ENCODE measurements at places on chromosomes 16 and 17.

DNA sequence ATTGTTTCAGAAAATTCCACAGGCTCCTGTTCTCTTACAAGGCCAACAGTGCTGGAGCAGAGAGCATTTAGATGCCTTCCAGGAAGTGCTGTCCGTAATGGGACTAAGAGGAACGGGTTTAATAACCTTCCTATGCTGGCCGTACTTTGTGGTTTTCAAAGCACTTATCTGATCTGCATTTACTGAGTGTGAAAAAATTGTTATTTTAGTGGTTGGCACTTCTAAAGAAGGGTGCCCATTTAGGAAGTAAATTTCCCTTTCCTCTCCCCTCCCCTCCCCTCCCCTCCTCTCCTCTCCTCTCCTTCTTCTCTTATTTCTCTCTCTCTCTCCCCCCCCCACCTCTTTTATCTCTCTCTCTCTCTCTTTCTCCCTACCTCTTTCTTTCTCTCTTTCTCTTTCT lies 72.0 kb upstream of the DNAJA2 start:
- peak; percentile 62 for DNase-seq

DNA sequence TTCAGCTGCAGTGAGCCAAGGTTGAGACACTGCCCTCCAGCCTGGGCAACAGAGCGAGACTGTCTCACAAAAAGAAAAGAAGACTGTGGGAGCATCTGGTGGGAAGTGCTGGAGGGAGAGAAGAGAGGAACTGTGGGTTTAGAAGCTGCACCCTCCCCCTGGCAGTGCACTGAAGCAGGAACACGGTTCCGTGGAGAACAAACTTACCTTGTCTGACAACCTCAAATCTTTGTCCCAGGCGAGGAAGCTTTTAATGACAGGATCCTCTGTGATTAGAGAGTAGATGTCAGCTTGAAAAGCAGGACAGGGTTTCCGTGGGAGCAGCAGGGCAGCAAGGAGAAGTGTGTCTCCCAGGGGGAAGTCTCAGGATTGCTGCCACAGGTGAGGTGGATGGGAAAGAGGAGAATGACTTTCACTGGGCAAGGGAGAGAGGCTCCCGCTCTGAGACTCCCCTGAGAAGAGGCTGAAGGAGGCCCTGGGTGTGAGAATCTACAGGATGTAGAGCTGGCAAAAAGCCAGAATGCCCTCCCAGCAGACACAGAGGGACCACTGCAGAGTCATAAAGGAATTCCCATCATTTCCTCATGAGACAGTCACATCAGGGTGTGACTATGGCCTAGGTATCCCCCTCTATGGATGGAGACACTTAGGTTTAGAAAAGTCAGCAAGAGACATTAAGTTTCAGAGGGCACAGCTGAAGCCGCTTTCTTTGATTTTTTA lies 22.9 kb downstream of the PRR11 start:
- DNase-seq = no peak

DNA sequence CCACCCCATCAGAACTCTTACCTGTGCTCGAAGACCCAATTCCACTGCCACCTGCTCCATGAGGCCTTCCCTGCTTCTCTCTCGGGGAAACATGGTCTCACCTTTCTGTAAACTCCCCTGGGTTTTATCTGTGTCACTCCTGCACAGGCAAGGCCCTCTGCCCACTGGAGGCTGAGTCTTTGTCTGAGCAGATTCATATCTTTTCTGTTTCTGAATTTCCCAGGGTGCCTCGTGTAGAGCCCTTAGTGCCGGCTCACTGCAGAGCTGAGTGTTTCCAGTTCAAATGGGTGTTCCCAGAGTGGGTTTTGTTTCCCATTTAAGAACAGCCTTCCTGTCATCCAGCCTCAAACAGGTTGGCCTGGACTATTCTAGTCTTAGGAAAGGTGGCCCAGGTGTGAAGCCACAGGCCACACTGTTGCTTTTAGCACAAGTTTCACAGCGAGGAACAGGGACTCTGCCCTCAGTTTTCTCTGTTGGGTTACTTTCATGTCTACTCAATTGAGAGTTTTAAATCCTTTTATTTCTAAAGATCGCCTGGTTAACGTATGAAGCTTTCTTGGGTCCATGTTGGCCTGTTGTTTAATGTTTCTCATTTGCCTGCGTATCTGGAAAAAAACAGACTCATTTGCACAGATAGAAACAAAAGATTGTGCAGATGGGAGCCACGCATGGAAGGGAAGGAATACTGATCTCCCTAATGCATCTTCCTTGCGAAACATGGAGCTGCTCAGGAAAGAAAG lies 228.7 kb downstream of the MSI2 start:
- DNase-seq = no peak

DNA sequence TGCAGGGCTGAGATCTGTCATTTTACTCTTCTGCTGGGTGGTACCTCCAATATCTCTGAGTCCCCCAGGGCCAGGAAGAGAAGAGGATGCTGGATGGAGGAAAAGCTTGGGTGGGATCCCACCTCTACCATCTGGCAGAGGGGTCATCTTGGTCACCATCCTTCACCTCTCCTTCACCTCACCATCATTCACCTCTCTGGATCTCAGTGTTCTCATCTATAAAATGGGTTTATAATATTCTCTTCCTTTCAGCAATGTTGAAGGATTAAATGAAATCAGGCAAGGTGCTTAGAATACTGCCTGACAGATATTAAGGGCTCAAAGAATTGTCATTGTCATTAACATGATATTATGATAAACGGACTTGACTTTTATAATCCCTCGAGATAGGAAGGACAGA lies 195.8 kb downstream of the SNX29 start:
- DNase-seq = no peak

DNA sequence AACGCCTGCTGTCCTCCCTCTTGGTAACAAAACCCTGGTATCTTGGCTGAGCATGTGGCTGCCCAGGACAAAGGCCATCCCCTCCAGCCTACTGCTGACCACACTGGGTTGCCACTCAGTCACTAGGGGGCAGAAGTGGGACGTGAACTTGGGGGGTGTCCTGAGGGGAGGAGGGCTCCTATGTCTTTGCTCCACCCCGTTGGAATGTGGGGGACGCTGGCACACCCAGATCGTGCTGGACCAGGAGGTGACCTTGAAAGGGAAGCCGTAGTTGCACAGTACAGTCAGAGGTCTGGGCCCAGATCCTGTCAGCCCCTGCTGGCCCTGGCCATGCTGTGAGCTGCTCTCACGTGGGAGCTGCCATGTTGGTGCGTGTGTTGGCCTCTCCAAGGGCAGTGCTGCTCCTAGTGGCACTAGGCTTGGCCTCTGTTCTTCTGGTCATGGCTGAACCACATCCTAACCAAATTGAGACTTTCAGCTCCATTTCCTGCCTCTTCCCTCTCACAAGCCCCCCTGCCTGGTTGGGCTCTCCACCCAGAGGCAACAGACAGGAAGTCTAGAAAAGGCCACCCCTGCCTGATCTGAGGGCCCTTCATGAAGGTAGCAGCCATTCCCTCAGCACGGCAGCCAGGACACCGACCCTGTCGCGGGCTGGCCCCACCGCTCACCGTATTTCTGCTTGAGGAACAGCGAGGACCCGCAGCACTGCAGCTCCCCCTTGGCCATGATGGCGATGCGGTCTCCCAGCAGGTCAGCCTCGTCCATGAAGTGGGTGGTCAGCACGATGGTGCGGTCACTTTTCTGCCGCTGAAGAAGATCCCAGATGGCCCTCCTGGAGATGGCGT lies 29.0 kb upstream of the RNPS1 start:
- DNase-seq = peak; percentile 56

DNA sequence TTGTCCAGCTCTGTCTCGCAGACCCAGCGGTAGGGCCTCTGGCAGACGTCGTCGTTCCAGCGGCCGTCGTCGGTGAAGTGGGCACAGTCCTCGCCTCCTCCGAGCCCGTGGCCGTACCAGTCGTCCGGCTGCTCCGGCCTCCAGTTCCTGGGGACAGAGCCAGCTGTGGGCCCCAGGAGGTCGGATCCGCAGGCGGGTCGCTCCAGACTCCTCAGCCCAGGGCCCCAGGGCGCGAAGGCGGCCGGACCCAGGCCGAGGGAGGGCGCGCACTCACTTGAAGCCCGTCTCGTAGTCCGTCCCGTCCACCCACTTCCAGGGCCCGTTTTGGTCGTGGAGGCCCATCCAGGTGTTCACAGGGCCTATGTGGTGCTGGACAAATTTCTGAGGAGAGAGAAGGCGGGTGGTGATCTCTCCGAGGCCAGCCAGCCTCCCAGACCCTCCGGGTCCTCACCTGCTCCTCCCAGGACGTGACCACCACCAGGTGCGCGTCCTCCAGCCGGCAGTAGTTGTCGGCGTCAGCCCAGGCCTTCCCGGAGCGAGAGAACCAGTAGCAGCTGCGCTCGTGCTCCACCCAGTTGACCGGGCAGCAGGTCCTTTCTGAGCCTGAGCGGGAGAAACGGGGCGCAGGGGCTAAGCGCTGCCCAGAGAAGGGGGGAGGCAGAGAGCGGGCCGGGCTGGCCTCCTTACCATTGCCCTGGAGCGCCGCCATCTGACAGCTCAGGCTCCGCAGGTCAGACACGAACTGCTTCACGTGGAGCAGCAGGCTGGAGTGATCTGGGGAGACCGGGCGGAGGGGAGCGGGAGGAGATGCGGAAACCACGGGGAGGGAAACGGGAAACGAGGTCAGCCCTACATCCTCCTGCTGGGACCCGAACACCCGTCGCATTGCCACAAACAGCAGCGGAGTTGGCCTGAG lies 5.2 kb downstream of the ASGR1 start:
- no peak for DNase-seq

DNA sequence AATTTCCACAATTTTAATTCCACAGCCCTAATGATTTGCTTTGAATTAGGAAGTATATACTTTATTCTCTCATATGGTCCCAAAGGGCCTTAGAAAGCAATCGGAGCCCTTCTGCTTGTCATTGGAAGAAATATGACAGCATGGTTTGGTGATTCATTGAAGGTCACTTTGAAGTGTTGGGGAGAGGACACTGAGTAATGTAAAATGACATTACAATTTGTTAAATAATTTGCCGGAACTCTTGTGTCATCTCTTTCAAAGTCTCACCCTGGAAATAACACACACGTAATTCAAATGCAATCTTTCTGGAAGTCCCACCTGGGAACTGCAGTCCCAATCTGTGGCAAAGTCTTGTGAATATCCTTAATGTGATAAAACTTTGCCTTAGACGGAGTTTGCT lies 59.8 kb downstream of the BMERB1 start:
- no peak for DNase-seq

GRCh38 chr17:12940699-12941098 lies 77.1 kb downstream of the ELAC2 start:
- no peak for DNase-seq

DNA sequence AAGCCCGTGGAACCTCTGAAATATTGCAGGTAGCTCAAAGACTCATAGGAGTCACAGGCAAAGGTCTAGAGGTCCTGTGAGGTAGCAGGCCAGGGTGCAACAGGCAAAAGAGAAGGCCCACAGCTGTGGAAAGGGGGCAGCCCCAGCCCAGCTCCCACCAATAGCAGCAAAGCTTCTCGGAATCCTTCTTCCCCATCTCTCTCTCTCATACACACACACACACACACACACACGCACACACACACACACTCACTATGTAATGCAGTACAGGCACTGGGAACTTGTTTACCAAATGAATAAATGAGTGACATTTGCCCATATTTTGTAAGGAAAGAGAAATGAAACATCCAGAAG lies 16.8 kb upstream of the SUPT4H1 start:
- DNase-seq = no peak

GRCh38 chr16:591892-592517 lies 2.1 kb downstream of the RAB40C start:
- no peak for DNase-seq

GRCh38 chr16:17936766-17937402 lies 399.7 kb downstream of the NPIPA8 start:
- no peak for DNase-seq

GRCh38 chr17:13008461-13008860 lies 9.4 kb downstream of the ELAC2 start:
- no peak for DNase-seq

DNA sequence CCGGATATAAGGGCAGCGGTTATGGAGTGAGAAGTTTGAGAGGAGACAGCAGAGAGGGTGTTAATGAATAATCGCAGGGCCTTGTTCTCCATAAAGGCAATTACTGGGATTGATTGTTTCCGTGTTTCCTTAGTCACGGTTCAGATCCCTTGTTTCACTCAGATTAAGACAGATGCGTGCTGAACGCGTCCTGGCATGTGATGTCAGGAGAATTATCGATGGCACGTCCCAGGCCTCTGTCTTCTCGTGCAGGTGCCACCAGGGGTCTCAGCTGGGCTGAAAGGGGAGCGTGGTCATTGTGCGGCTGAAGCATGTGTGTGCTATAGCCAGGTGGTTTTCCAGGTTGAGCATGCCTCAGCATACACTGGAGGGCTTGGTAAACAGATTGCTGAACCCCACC lies 142.4 kb upstream of the NOL11 start:
- no peak for DNase-seq

DNA sequence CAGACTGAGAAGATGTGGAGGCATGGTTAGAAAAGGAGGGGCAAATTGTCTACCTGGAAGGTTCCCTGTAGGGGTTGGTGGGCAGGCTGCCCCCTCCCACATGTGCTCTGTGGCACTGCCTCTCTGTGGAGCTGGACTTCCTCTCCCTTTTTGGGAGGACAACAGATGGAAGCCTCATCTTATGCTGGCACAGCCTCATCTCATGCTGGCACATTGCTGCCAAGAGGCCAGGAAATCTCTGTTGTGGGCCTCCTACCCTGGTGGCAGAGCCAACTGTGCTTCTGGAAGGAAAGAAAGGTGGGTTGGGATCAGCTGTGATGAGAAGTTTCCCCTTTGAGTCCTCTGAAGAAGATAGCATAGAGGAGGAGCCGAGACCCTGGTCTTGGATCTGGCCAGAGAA lies 19.7 kb upstream of the BRD7 start:
- no peak for DNase-seq

- DNase-seq = no peak
Observed at GRCh38 chr17:17768424-17769088, 68.2 kb downstream of the SREBF1 start.

DNA sequence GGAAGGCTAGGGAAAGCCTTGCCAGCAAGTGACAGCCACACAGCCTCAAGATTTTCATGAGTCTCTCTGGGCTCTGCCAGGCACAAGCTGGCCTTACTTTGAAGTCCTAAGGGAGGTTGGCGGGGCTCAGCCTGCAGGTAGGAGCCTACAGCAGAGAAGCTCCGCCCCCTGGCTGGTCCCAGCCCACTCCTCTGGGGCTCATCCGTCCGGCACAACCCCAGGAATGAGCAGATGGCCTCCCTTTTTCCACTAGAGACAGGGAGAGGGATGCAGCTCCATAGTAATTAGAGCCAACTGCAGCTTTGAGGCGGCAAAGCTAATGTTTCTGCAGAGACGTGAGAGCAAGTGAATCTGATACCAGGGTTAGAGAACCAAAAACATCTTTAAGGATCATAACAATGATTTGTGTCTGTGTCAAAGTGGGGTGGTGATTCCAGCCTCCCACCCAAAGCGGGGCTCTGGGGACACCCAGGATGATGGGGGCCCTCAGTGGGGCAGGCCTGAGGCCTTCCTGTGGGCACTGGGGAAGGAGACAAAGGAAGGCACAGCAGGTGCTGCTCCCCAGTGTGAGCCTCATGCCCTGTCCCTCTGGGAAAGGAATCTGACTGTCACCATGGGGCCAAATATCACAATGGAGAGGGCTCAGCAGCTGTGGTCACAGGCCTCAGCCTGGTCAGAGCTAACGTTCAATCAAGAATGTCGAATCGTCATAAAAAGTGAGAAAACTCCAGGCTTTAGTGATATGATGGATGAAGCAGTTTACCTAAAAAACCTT lies 61.5 kb downstream of the RBFOX3 start:
- DNase-seq = no peak

- DNase-seq = no peak
Observed at GRCh38 chr16:1416521-1416941, 2.0 kb upstream of the UNKL start.

Measured in NB4 (cell line).